ENCODE measurements at places on chromosomes 12 and 14. TPM values are rescaled to one million over a fixed set of nuclear protein-coding genes. Genes with fewer than 3 reads are reported as not detected.

Gene SLCO1A2
- total RNA-seq: not detected

Gene ANHX
- total RNA-seq: not detected

Gene NOVA1
- not detected for total RNA-seq

Gene IGF1
- 2.0 TPM for total RNA-seq

Gene TXNDC16
- 6.7 TPM for total RNA-seq

Gene BIN2
- 104 TPM for total RNA-seq

Gene MEG3
- total RNA-seq: not detected

Gene CMKLR1
- total RNA-seq: not detected

DNA sequence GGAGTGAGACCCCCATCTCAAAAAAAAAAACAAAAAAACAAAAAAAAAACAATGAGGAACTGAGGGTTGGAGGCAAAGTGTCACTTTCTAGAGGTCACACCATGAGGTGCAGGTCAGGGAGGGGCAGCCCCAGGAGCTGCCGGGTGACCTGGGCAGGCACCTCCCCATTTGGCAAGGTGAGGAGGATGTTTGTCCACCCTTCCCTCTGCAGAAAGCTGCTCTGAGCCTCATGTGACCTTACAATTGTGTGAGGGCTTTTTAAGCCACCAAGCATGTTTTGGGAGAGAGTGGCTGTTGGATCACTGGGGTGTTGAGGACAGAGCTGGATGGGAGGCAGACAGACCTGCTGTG lies 49.6 kb downstream of the FOXN4 start:
- no peak for DNase-seq
- H3K27ac ChIP-seq: no peak overlapping the region
- H3K4me1 ChIP-seq: no peaks in the 10 kb centered on the region

DNA sequence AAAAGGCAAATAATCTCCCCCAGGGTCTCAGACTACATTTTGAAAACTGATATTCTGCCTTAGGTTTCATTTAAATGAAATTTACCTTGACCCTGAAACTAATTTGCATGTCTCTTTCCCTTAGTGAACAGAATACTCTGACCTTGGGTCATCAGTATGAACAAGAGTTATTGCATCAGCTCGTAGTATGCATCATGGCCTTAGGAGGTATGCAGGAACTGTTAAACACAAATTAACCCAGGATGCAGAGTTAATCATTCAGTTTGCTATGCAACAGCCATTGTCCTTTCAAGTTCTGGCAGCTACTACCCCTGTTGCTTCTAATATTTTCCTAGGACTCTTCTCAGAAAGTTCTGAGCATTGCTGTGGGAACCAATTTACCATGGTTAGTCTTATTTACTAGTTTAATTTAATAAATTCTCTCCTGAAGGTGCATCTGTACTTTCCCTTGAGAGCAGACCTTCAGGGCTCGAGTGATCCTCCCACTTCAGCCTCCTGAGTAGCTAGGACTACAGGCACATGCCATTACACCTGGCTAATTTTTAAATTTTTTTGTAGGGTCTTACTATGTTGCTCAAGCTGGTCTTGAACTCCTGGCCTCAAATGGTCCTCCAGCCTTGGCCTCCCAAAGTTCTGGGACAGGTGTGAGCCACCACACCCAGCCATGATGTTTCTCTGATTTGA lies 126.7 kb downstream of the TTC6 start:
- H3K4me3 ChIP-seq: no peak overlapping the region
- DNase-seq: no peak
- no peaks in the 10 kb centered on the region for H3K27me3 ChIP-seq
- H3K36me3 ChIP-seq: no peaks in the 10 kb centered on the region
- no peaks in the 10 kb centered on the region for H3K4me1 ChIP-seq

DNA sequence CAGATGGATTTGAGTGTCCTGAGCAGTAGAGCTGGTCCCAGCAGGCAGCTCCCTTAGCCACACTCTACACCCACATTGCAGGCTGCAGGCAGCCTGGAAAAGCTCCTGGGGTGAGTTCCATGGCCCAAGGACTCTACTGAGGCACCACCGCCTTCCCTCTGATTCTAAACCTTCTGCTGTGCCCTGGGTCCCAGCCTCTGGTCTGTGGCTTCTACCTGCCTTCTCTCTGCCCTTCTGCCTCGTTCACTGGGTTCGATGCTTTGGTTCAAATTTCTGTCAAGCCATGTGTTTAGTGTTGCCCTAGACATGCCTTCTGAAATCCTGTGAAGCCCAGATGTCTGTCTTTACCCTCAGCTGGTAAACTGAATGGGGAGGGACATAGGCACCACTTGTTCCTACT lies 1.5 kb upstream of the FGF6 start:
- H3K27me3 ChIP-seq: peaks cover 32% of the 10 kb centered on the region
- H3K27ac ChIP-seq: no peak overlapping the region
- H3K36me3 ChIP-seq: no peaks in the 10 kb centered on the region
- H3K4me3 ChIP-seq: no peak overlapping the region
- H3K4me1 ChIP-seq: no peaks in the 10 kb centered on the region

DNA sequence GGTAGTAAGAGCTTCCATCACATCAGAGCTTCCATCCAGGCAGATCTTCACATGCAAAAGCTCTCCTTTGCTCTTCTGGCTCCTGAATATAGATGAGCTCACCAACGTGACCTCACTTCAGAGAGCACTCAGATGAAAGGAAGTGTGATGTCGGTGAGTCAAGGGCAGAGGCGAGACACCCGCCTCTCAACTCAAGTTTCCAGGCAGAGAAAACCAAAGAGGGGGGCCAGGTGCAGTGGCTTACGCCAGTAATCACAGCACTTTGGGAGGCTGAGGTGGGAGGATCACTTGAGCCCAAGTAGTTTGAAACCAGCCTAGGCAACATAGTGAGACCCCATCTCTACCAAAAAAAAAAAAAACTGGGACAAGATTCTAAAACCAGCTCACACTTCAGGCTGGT lies 126.9 kb downstream of the DUSP6 start:
- peaks cover 73% of the 10 kb centered on the region for H3K4me1 ChIP-seq
- peaks cover 13% of the 10 kb centered on the region for H3K36me3 ChIP-seq
- DNase-seq: peak; percentile 89
- H3K27ac ChIP-seq: peak overlapping the region; percentile 96
- peak overlapping the region; percentile 53 for H3K4me3 ChIP-seq

DNA sequence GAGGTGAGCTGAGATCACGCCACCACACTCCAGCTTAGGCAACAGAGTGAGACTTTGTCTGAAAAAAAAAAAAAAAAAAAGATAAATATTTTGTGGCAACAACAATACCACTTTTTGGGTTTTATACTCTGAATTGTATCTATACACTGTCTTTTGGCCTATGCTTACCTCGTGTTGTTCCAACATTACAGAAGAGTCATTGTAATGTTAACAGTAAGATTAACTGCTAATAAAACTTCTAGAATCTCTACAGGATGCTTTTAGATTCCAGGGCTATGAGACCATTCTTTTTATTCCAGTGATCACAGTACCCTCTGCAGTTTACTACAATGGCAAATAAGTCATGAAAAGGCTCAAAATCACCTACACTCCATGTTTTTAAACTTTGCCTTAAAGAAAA lies 11.6 kb downstream of the IFT81 start:
- H3K27me3 ChIP-seq: no peaks in the 10 kb centered on the region
- H3K4me1 ChIP-seq: peaks cover 6% of the 10 kb centered on the region
- H3K27ac ChIP-seq: no peak overlapping the region
- DNase-seq: no peak
- no peaks in the 10 kb centered on the region for H3K36me3 ChIP-seq

DNA sequence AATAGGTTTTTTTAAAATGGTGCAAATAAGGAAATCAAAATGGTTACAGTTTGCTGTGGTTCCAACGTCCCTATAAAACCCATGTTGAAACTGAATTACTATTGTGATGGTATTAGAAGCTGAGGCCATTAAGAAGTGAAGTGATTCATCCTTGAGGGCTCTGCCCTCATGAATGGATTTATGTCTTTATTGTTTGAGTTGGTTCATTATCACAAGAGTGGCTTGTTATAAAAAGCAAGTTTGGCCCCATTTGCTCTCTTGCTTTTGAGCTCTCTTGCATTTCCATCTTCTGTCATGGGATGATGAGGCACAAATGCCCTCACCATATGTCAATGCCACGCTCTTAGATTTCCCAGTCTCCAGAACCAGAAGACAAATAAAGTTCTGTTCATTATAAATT lies 62.3 kb downstream of the PRKD1 start:
- no peaks in the 10 kb centered on the region for H3K4me1 ChIP-seq
- no peaks in the 10 kb centered on the region for H3K27me3 ChIP-seq
- no peaks in the 10 kb centered on the region for H3K36me3 ChIP-seq
- no peak overlapping the region for H3K4me3 ChIP-seq
- H3K27ac ChIP-seq: no peak overlapping the region
- no peak for DNase-seq

GRCh38 chr14:95294834-95295599 lies 24.7 kb downstream of the CLMN start:
- H3K27ac ChIP-seq: no peak overlapping the region
- no peak for DNase-seq
- peaks cover 4% of the 10 kb centered on the region for H3K36me3 ChIP-seq
- no peak overlapping the region for H3K4me3 ChIP-seq

GRCh38 chr12:118259079-118259478 lies 113.6 kb downstream of the TAOK3 start:
- no peaks in the 10 kb centered on the region for H3K4me1 ChIP-seq
- no peak overlapping the region for H3K4me3 ChIP-seq
- no peaks in the 10 kb centered on the region for H3K27me3 ChIP-seq
- peaks cover 3% of the 10 kb centered on the region for H3K36me3 ChIP-seq

GRCh38 chr14:73266317-73266716 lies 29.0 kb downstream of the PAPLN start:
- no peaks in the 10 kb centered on the region for H3K36me3 ChIP-seq
- no peak for DNase-seq
- H3K4me3 ChIP-seq: no peak overlapping the region

DNA sequence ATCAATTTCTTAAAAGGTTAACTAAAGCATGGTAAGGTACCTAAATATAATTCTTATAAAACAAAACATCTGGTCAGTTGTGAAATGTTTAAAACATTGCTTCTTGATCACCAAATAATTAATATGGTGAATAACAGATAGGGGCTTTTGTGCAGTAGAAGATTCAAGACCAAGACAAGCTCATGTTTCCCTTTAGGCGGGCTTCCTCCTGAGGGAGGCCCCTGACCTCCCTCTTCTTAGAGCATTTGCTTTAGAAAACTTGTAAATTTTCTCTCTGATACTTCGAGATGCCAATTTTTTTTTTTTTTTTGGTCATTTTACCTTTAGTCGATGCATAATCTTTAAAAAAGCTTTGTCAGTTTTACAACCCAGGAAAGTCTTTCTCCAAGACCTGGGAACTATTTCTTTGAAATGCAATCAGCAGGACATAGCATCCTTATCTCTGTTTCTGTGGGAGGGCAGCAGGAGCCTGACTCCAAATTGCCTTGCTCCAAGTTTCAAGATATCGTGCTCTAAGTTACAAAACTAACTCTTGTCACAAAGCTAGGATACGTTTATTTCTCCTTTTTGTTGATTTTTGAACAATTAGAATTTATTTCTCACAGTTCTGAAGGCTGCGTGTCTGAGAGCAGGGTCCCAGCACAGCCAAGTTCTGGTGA lies 66.6 kb upstream of the BICD1 start:
- H3K4me3 ChIP-seq: no peak overlapping the region
- DNase-seq: no peak
- no peaks in the 10 kb centered on the region for H3K27me3 ChIP-seq
- no peaks in the 10 kb centered on the region for H3K4me1 ChIP-seq

DNA sequence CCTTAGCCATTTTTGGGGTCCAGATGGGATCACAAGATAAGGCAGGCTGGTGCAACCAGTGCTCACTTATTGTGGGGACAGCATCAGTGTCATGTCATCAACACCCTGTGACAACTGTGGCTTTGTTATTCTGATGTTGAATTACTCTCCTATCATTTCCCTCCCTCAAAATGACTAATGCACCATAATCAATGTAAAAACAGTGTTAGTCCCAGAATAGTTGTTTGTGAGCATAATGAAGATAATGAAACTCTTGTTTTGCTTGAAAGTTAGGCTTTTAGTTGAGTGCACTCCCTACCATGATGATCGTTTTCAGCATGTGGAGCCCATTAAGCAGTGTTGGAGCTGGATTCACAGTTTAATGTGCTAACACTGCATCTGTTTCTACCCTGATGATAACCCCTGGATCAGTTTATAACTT lies 151.4 kb downstream of the TMTC2 start:
- H3K4me1 ChIP-seq: no peaks in the 10 kb centered on the region
- H3K27ac ChIP-seq: peak overlapping the region; percentile 22
- no peak for DNase-seq

DNA sequence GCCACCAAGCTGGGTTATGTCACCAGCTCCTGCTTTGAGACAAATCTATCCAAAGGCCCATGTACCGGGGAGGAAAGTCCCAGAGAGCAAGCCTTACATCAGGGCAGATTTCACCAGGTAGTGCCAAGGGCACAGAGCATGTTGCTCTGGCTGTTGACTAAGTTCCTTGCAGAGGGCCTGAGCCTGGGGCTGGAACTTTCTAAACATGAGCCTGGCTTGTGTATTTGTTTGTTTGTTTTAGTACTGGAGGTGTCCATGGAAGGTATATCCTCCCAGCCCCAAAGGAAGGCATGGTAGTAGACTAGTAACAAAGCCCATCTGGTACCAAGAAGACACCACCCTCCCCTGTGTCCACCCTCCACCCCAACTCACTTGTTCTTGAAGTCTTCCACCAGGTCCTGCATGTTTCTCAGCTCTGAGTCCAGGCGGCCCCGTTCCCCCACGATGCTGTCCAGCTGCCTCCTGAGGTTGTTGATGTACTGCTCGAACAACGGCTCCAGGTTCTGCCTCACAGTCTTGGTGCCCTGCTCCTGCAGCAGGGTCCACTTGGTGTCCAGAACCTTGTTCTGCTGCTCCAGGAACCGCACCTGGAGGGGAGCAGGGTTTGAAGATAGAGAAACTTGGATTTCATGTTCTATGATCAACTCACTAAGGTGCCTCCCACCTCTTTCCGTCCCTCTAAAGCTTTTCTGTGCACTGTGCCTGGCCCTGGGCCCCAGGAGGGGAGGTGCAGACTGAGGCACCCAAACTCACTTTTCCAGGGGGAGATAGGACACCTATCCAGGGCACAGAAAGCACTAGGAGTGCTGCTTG lies 1.4 kb downstream of the KRT5 start:
- no peaks in the 10 kb centered on the region for H3K4me1 ChIP-seq
- no peak overlapping the region for H3K4me3 ChIP-seq
- H3K27ac ChIP-seq: no peak overlapping the region
- H3K27me3 ChIP-seq: no peaks in the 10 kb centered on the region
- no peak for DNase-seq

- H3K36me3 ChIP-seq: no peaks in the 10 kb centered on the region
- H3K4me1 ChIP-seq: no peaks in the 10 kb centered on the region
- H3K27ac ChIP-seq: no peak overlapping the region
- H3K4me3 ChIP-seq: no peak overlapping the region
Measured at GRCh38 chr12:23014749-23015148, 389.8 kb downstream of the ETNK1 start.

GRCh38 chr14:100250732-100251465 lies 12.0 kb downstream of the YY1 start:
- H3K36me3 ChIP-seq: no peaks in the 10 kb centered on the region
- H3K27me3 ChIP-seq: no peaks in the 10 kb centered on the region
- H3K27ac ChIP-seq: no peak overlapping the region

- no peak overlapping the region for H3K27ac ChIP-seq
- DNase-seq: no peak
- no peaks in the 10 kb centered on the region for H3K27me3 ChIP-seq
- H3K4me1 ChIP-seq: peaks cover 21% of the 10 kb centered on the region
- H3K4me3 ChIP-seq: no peak overlapping the region
Measured at GRCh38 chr14:73833034-73833433, 18.6 kb upstream of the PTGR2 start.
